Stimulated activated CD4-positive, alpha-beta T cell treated with anti-CD3 and anti-CD28 coated beads, Interleukin-1b, Interleukin-23, amount 100 ng/mL, for 1 hour (primary cell): ENCODE measurements at places on chromosomes 13 and 19.
A peak's percentile ranks its signal among the peaks of the same experiment; 100 is the strongest.

DNA sequence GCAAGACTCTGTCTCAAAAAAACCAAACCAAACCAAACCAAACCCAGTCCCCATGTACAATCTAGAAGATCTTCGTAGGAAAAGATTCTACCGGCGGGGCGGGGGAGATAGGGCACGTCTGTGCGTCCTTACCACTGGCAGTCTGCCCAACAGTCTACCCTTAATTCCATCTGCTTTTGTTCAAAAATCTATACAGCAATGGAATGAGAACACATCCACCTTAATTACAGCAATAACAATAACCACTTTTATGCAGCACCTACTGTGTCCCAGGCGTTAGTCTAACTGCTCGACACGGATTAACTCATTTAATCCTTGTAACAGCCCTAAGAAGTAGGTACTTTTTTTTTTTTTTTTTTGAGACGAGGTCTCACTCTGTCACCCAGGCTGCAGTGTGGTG, 2.5 kb upstream of the ATF5 start:
- no peak for DNase-seq

GRCh38 chr19:2352121-2352520, 7.9 kb upstream of the TMPRSS9 start:
- DNase-seq = no peak

- no peak for DNase-seq
Measured at GRCh38 chr19:2266183-2266993, 10.2 kb upstream of the JSRP1 start.

GRCh38 chr19:13931391-13932148, 6.6 kb downstream of the PODNL1 start:
- DNase-seq = no peak

GRCh38 chr13:66503890-66504289, 726.2 kb downstream of the PCDH9 start:
- no peak for DNase-seq

GRCh38 chr13:76756451-76756850, 129.8 kb downstream of the KCTD12 start:
- no peak for DNase-seq

- DNase-seq = peak; percentile 40
Measured at GRCh38 chr19:584240-585001, 5.3 kb upstream of the HCN2 start.

GRCh38 chr13:49082653-49083536, 107.2 kb downstream of the FNDC3A start:
- DNase-seq = no peak

- DNase-seq = no peak
Measured at GRCh38 chr13:78638216-78638615, 20.7 kb downstream of the OBI1 start.

- DNase-seq = no peak
Measured at GRCh38 chr19:54558339-54558738, 15.3 kb upstream of the LILRA2 start.

- DNase-seq = no peak
Measured at GRCh38 chr13:29934531-29935308, 84.3 kb upstream of the UBL3 start.

- DNase-seq = no peak
Measured at GRCh38 chr13:32212421-32212820, 102.7 kb downstream of the ZAR1L start.

GRCh38 chr19:54209811-54210494, 9.3 kb downstream of the RPS9 start:
- no peak for DNase-seq

- no peak for DNase-seq
Measured at GRCh38 chr13:79990048-79990447, 350.9 kb downstream of the SPRY2 start.

DNA sequence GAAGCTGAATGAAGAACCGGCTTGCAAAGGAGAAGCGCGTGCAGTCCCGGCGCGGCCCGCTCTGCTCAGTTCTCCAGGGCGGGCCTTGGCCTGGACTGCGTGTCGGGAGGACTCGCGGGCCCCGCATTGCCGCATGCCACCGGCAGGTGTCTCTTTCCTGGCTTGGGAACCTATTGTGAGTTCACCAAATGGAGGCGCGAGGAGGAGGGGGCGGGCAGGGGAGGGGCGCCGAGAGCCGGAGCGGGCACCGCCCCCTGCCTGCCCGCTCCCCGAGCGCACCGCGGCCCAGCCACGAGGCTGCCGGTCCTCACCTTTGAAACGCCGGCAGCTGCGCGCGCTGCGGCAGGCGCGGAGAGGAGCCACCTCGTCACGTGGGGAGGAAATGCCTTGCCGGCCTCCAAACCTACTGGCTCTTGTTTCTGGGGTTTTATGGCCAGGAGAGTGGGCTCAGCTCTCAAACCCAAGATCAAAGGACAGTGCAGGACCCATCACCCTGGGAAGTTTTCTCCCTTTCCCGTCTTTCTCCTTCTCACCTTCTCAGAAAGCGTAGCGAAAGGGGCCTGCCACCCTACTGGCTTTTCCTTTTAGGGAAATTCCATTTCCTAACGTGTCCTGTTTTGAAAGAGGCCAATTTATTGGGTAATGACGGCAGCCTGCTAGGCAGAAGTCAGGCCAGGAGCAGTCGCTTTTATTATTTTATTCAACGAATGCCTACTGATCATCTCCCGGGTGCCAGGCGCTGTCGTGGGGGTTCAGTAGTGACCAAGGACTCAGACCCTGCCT, 13.8 kb upstream of the UBE2L5 start:
- peak; percentile 78 for DNase-seq

DNA sequence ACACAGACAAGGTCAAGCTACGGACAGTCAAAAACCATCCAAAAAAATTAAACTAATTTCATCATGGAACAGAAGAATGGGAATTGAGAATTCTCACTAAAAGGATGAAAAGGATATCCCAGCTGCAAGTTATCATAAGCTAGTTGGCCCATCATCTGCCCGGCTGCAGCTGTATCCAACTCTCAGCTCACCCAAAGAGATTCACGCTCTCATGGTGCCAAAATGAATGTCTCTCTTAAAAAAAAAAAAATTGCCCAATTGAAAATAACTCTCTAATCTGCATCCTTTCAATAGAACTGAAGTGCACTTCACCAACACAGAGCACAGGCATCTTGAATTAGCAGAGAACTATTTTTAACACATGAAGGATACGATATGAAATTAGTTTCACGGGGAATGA, 20.0 kb downstream of the ENOX1 start:
- DNase-seq = no peak

DNA sequence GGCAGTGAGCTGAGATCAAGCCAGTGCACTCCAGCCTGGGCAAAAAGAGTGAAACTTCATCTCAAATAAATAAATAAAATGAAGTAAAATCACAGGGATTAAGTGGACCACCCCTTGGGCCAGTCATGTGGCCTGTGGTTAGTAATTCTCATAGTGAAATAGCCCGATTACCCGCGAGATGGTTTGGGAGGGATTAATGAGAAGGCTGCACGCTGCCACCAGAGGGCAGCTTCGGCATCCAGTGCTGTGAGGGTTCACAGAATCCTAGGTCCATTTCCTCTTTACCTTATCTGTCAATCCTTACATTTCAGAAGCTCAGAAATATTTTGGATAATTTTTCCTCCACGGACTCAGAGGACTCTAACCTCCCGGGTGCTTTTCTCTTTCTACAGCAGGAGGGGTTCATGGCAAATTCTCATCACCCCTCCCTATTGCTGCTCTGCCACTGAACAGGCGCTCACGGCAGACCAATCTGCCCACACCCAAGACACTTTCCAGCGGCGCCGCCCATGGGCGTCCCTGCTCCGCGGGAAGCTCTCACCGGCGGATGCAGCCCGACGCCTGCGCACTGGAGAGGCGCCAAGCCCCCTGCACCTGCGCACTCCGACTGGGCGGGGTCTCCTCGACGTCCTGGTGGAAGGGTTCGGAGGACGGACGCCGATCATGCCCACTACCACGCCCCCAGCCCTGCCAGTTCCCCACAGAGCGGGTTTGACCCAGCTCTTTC, 11.0 kb downstream of the ZNF835 start:
- no peak for DNase-seq

DNA sequence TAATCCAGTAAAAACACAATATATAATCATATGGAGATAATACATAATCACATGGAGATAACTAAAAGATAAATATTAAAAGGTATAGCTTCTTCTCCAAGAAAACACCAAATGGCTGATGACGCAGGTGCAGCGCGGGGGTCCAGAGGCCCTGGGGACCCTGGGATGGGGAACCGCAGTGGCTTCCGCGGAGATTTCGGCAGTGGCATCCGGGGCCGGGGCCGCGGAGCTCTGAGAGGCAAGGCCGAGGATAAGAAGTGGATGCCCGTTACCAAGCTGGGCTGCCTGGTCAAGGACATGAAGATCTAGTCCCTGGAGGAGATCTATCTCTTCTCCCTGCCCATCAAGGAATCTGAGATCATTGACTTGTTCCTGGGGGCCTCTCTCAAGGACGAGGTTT, 10.5 kb downstream of the ZNF44 start:
- DNase-seq = no peak

- no peak for DNase-seq
Measured at GRCh38 chr19:51531349-51532315, at the start of gene SIGLEC6. Gene SIGLEC6 (minus strand): TSS chr19:51531670. CDS start chr19:51531648, 22 bp downstream.

GRCh38 chr19:6379744-6380143, 4.0 kb upstream of the PSPN start:
- no peak for DNase-seq

GRCh38 chr19:49830766-49831165, 12.7 kb downstream of the MED25 start:
- no peak for DNase-seq

GRCh38 chr13:47000165-47000564, 103.3 kb upstream of the HTR2A start:
- DNase-seq = no peak

- no peak for DNase-seq
Measured at GRCh38 chr13:72489751-72490150, 237.7 kb downstream of the MZT1 start.

- DNase-seq = no peak
Measured at GRCh38 chr19:10854350-10855089, 6.3 kb downstream of the C19orf38 start.

DNA sequence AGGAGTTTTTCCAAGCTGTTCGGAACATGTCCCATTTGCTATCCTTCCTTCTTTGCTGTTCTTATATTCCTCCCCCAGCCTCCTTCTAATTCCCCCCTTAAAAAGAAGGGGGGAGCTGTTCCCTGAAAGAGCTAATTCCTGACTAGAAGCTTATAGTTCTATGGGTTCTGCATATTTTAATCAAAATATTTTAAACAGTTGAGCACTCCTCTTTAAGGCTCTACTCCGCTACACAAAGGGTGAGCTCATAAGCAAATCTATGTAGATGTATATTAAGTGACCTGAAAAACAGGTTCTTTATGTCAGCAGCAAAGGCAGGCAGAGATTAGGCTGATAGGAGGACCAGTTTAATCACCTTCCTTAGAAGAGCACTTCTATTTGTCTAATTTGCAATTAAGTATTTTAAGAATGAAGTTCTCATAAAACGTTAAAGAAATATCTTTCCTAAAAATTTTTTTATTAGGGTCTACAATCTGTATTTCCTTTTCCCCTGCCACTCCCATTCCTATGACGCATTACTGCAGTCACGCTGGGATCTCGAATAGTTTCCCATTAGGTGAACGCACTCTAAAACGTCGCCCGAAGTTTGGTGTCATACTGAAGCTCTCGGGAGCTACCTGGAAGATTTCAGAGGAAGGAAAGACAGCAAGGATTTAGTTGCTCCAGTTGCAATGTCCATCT, 5.2 kb downstream of the EFNB2 start:
- DNase-seq = no peak
